ENCODE measurements at places on chromosomes 7 and 10.
A peak's percentile ranks its signal among the peaks of the same experiment; 100 is the strongest.

- DNase-seq, result no peak
Observed at GRCh38 chr10:123648595-123648994, 17.6 kb upstream of the GPR26 start.

- peak; percentile 6 for DNase-seq
Observed at GRCh38 chr7:29337546-29338116, 143.1 kb downstream of the CHN2 start.

DNA sequence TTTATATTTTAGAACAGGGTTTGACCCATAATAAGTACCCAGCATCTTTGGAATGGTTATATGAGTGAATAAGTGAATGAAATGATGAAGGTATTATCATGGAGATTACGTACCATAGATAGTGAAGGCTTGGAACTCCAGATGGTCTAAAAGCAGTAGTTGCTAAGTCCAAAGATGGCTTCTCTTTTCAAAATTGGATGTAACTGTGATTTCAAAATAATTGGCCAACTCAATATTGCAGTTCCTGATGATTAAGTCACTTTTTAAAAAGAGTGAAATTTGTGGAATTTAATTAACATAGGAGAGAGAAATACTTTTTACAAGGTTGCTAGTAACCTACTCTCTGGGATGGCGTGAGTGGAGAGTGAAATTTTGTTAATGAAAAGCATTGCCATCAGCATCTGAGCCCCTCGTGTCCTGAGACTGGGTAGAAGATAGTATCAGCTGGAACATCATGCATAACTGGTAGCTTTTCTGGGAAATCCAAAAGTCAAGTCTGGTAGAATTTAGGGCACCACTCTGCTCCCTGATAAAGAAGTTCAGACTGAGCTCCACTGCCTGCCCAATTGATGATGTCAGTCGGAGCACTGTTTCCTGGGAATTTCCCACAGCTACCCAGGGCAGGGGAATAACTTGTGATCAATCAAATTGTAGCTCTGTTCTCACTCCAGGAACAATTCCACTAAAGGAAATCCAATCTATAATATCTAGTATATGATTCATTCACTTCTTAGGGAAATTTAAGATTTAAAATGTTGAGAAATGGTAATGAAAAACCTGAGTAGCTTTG is 3.2 kb downstream of the GPR141 start:
- DNase-seq, result no peak

DNA sequence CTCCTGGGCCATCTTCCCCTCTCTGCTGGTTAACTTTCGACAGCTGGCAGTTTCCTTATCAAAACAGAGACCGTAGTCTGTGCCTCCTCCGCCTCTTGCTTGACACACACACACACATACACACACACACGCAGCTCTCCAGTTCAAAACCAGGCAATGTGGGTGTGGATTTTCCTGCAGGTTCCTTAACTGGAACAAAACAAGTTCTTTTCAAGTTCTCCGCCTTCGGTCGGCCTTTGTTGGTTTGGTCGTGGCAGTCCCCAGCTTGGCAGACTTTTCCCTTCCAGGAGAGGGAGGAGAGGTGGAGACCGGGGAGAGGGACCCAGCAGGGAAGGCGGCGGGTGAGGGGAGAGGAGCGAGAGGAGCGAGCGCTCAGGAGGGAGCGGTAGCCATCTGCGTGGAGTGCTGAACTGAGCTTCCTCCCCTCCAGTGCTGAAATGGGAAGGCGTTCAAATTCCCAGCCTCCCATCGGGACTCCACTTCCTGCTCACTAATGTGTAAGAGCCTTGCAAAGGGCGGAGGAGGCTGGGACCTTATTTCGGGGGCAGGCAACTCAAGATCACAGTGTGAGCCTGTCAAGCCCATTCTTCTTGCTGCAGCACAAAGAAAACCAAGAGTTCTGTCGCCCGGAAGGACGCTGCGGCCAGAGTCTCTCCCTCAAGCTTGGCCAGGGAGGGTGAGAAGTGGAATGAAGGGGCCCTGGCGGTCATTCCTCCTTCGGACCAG is 120.6 kb downstream of the PRPF18 start:
- no peak for DNase-seq

DNA sequence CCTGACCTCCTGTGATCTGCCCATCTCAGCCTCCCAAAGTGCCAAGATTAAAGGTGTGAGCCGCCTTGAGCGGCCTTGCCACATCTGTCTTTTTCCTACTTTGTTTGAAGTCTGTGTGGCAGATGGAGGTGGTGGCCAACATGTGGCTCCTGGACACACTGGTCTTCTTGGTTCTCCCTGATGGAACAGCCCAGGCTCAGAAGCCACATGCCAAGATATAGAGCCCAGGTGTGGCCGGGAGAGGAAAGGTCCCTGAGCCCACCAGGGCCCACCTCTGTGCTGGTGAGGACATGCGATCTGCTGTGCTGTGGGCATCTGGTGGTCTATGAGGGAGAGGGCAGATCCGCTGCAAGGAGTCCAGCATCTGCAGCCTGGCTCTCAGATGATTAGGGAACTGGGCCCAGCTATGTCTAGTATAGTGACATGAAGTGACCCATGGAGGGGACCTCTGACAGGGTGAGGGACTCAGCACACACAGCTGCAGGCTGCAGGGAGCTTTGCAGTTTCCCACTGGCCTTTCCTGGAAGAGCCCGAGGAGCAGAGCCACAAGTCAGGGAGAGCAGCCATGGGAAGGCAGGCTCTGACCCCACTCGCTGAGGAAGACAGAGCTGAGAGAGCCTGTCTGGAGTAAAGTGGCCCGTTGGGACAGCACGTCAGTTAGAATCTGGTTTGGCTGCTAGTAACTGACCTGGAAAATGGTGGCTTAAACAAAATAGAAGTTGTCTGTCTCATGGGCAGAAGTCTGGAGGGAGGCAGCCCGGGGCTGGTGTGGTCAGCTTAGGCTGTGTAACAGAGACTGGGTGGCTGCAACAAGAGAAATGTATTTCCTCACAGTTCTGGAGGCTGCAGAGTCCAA is 25.9 kb downstream of the ADCY1 start:
- no peak for DNase-seq

GRCh38 chr10:16848562-16849154 is 31.4 kb upstream of the RSU1 start:
- DNase-seq, result no peak

DNA sequence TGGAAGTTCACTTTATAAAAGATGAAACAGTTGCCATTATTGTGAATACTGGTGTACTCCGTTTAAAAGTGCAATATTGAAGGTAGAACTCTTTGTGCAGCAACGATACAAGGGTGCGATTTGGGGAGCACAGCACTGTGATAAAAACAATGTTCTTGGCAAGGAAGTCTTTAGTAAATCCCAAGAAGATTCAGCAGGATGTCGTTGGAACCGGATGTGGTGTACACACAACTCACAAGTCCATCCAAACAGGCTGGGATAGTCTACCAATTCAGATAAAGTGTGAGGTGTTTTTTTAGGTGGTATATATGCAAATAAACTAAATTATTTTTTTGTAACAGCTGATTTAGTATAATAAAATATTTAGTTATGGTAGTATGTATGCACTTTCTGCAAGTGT is 46.7 kb downstream of the ZNF777 start:
- DNase-seq, result no peak

- no peak for DNase-seq
Observed at GRCh38 chr10:74500816-74501215, 325.6 kb upstream of the KAT6B start.

GRCh38 chr7:30468791-30469190 is 9.8 kb downstream of the NOD1 start:
- DNase-seq, result no peak

GRCh38 chr10:110612087-110612486 is 32.0 kb upstream of the RBM20 start:
- DNase-seq, result no peak

- no peak for DNase-seq
Observed at GRCh38 chr10:16445770-16446469, 9.1 kb downstream of the PTER start.

- no peak for DNase-seq
Observed at GRCh38 chr7:1973321-1974251, 259.2 kb downstream of the MAD1L1 start.

- no peak for DNase-seq
Observed at GRCh38 chr7:152661479-152661878, 14.5 kb downstream of the XRCC2 start.

- peak; percentile 18 for DNase-seq
Observed at GRCh38 chr10:93554760-93555432, 11.6 kb upstream of the FFAR4 start.

DNA sequence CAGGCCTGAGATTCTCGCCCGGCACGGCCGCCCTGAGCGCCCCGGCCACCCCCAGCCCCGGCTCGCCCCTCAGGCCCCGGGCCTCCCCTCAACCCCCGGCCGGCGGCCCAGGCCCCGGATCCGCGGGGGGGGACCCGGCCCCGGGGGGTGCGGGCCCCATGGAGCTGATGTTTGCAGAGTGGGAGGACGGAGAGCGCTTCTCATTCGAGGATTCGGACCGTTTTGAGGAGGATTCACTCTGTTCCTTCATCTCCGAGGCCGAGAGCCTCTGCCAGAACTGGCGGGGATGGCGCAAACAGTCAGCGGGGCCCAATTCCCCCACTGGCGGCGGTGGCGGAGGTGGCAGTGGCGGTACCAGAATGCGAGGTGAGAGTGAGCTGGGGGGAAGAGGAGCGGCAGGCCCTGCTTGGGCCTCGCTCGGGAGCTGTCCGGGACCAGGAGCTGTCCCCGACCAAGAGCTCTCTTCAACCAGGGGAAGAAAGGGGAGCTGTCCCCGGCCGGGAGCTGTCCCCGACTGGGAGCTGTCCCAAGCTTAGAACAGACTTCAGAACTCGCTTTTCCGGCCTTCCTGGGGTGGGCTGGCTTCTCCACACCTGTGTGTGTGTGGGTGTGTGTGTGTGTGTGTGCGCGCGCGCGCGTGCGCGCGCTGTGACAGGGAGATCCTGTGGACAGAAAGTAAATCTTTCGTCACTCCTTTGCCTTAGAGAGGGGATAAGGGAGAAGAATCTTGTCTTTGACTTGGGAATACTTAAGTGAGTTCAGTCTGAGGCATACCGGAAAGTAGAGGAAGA is 510 bp downstream of the ZSWIM8 start:
- peak; percentile 37 for DNase-seq

- DNase-seq, result no peak
Observed at GRCh38 chr10:34464591-34464990, 350.5 kb downstream of the PARD3 start.

- DNase-seq, result no peak
Observed at GRCh38 chr10:121532292-121532864, 65.9 kb downstream of the FGFR2 start.

DNA sequence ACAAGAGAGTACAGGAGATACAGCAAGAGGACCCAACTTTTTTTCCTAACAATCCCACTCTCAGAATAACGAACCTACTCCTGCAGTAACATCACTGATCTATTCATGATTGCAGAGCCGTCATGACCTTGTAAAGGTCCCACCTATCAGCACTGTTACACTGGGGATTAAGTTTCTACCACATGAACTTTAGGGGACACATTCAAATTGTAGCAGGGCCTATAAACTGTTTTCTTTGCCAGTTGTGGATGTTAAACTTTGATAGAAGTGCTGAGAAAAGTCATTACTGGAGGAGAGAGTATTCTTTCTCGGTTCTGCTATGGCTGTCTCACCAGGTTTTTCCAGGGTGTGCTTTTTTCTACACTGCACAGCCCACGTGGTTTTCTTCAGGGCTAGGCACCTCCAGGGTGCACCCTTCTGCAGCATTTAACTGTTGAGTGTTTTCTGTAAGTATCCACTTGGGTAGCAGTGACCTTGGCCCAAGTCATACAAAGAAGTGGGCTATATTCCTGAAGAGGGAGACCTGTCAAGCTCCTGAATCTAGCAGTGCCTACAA is 131.6 kb upstream of the AHR start:
- no peak for DNase-seq

GRCh38 chr7:129168231-129169021 is 20.0 kb upstream of the SMO start:
- no peak for DNase-seq

DNA sequence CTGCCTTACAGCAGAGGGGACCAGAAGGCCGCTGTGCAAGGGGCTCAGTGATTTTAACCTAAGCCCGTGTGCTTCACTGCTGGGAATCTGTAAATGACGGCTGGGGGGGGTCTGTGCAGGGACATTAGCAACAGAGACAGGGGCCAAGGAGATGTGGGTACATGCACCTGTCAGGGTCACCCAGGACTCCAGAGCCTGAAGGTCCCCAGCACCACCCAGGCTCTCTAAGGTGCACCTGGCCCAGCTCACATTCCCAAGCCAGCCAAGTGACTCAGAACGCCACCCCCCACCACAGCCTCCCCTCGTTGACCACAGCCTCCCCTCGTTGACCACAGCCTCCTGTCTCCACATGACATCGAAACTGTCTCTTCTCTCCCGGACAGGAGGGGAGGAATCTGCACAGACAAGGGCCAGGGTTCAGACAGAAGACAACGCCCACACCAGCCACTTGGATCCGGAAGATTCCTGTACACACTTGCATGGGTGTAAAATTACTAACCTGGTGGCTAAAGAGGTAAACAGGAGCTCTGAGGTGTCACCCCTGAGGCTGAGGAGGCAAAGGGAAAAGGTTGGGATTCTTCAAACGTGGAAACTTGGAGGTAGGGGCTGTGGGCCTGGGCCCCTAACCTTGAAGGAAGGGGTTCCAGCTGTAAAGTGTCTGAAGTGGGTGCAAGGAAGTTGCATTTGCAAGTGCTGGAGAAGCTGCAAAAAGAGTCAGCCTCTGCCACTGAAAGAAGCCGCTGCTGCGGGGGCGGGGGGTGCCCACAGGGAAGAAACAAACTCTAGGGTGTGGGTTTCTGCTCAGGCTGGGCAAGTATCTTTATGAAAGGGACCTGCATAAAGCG is 27.0 kb downstream of the CALML3 start:
- DNase-seq, result no peak

- DNase-seq, result no peak
Observed at GRCh38 chr7:142939226-142939910, at the start of gene LLCFC1. LLCFC1 (plus strand) TSS chr7:142939484; CDS start chr7:142939622, 138 bp downstream.

- DNase-seq, result no peak
Observed at GRCh38 chr7:26013551-26014083, 138.4 kb upstream of the NFE2L3 start.

DNA sequence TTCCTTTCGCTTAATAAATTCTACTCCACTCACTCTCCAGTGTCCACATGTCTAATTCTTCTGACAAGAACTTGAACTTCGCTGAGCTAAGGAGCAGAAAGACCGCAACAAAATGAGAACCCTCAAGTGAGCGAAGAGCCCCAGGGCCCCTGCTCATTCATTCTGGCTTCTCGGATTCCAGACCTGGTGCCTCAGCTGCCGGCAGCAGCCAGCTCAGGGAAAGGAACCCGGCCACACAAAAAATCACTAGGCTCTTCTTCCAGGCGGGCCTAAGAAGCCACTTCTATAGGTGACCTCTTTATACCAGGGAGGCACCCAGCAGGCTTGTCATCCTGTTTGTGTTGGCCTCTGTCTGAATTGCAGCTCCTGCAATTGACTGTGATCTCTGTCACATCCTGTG is 33.3 kb downstream of the OTUD1 start:
- DNase-seq, result no peak

GRCh38 chr7:108503112-108504026 is 22.6 kb downstream of the PNPLA8 start:
- DNase-seq, result no peak

- no peak for DNase-seq
Observed at GRCh38 chr10:785089-785860, 95.8 kb upstream of the DIP2C start.

- DNase-seq, result no peak
Observed at GRCh38 chr7:12761111-12761510, 73.7 kb downstream of the ARL4A start.

DNA sequence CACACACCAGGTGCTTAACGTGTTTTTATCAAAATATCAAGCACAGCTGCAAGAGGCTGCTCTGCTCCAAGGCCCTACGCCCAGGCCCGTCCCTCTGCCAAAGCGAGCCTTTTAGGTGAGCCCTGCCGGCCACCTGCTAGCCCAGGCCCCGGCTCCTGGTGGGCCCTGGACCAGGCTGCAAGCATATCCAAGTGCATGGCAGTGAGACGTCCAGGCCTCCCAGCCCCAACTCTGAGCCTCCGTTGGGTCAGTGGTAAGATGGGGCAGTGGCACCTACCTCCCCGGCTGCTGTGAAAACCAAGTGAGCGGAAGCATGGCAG is 136.2 kb downstream of the LHPP start:
- no peak for DNase-seq

Measured in activated CD4-positive, alpha-beta T cell treated with anti-CD3 and anti-CD28 coated beads, Interleukin-2, amount 50 U/mL, for 1 hour (primary cell).